NCI-H1417 treated with DMSO at 0.1 percent for 48 hours (cell line): ENCODE measurements at places on chromosomes 3 and 15.

GRCh38 chr3:40387895-40388254 is 891 bp downstream of the ENTPD3 start:
- DNase-seq: no peak

DNA sequence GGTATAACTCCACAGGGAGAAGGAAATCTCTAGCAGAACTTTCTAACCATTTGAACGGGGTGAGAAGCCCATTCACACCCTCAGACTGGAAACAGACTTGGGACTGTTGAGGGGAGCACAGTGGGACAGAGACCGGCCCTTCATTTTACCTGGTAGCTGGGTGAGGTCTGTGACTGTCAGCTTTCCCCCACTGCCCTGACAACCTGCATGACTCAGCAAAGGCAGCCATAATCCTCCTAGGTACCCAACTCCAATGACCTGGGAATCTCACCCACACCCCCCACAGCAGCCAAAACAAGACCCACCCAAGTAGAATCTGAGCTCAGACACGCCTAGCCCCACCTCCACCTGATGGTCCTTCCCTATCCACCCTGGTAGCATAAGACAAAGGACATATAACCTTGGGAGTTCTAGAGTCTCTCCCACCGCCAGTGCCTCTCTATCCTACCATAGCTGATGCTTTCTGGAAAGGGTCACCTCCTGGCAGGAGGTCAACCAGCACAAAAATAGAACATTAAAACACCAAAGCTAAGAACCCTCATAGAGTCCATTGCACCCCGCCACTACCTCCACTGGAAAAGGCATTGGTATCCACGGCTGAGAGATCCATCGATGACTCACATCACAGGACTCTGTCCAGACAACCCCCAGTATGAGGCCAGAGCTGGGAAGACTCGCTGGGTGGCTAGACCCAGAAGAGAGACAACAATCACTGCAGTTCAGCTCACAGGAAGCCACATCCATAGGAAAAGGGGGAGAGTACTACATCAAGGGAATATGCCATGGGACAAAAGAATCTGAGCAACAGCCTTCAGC is 28.0 kb downstream of the SENP7 start:
- DNase-seq: no peak

- no peak for DNase-seq
These were observed 31.6 kb downstream of the MESD start for GRCh38 chr15:80957976-80958375.

- DNase-seq: no peak
These were observed 243.4 kb upstream of the TBC1D5 start for GRCh38 chr3:17985658-17986347.

DNA sequence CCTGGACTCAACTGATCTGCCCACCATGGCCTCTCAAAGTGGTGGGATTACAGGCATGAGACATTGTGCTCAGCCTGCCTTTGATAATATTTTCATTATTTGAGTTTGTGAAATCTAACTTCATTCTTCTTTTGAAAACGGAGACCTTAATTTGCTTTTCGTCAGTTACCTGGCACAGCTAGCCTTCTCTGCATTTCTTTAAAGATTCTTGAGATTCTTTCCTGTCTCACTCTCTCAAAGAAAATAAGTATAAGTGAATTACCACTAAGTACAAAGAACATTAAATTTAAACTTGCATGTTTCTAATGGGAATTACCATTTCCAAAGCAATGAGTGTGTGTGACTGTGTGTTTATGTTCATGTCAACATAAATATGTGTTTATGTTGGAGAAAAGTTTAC is 187.9 kb downstream of the NFKBIZ start:
- no peak for DNase-seq

DNA sequence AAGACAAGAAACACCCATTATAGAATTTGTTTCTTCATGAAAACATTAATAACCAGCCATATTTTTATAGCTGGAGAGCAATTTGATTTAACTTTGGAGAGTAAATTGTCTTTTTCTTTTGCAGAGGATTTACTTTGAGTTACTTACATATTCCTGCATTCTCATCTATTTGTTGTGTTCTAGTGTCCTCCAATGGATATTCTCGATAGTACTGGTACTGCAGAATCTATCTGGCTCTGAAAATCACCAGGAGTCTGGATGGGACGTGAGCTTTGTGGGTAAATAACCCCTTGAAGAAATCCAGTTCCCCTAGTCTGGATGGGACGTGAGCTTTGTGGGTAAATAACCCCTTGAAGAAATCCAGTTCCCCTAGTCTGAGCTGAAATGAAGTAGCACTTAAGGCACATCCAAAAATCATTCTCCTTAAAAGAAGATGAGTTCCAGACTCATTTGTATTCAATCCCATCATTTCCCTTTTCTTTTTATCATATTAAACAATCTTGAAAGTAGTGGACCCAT is 294.1 kb upstream of the UBE2E2 start:
- no peak for DNase-seq

DNA sequence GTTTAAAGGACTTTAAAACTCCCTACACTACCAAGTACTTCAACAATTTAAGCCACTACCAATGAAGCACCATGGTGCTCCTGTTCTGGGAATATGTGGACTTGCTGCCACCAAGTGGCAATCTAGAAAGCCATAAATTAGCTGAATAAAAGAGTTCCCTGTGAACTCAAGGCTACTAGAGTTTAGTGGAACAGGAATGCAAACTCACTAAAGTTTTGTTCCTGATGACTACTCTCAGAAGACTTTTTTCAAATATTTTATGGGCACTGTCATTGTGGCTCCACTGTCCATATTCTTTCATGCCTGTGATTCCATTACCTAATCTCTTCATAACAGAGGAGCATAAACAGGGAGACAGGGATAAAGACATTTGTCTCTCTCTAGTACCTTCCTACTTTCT is 63.9 kb downstream of the TMCC1 start:
- peak; percentile 5 for DNase-seq

- DNase-seq: no peak
These were observed 25.3 kb downstream of the NCEH1 start for GRCh38 chr3:172685331-172686214.

DNA sequence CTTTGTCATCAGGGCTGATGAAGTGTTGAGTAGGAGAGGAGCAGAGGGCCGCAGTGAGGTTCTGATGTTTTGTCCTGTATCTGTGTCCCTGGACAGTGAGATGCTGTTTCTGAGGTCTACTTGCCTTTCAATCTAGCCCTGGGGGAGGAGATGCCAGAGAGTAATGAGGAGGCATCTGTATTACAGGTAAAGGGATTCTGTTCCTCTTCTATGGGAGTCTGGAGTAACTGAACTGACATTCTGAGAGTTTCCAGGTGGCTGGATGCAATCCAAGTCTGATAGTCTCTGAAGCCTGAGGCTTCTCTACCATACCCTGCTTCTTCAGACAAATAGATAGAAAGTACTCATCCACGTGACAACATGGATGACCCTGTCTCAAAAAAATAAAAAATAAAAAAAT is 60.9 kb downstream of the IL12A start:
- no peak for DNase-seq

GRCh38 chr3:59862686-59863085 is 812.9 kb upstream of the CFAP20DC start:
- DNase-seq: no peak

DNA sequence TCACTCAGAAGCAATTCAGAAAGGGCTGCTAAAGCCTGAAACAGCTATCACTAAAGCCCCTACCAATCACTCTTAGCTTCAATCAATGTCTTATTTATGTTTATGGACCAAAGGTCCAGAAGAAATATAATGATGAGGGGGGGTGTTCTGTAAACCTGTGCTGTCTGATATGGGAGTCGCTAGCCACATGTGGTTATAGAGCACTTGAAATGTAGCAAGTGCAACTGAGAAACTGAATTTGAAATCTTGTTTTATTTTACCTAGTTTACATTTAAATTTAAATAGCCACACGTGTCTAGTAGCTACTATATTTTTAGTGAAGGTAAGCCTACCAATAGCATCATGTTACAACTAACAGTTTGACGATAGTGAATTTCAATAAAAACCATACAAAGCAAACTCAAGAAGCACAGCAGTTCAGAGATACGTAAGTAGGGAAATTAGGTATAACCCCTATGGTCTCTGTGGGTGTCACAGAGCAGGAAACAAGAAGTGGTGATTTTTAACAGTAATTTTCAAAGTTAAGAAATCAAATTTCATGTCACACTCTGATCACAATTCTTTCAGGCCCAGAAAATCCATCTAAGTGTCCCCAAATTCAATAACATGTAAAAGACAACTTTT is 3.6 kb downstream of the POU1F1 start:
- no peak for DNase-seq

DNA sequence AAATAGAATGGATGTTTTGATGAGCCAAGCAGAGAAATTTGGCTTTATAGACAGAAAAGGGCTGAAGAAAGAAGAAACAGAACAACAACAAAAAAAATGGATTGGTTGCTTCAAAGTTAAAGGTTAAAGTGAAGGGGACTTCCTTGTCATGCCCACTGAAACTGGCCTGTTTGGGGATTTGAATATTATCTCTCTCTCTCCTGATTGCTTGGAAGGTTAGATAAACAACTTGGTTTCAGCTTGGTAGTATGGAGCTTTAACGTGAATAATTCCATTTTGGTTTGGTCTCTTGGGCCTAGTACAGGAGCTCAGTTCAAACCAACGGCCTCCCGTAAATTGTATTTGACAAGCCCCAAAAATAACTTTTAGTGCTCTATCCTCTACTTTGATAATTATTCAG is 70.8 kb upstream of the MBNL1 start:
- no peak for DNase-seq

- DNase-seq: no peak
These were observed 106.8 kb upstream of the BOC start for GRCh38 chr3:113104357-113105092.

GRCh38 chr3:95750097-95750496 is 1064.3 kb upstream of the EPHA6 start:
- no peak for DNase-seq

DNA sequence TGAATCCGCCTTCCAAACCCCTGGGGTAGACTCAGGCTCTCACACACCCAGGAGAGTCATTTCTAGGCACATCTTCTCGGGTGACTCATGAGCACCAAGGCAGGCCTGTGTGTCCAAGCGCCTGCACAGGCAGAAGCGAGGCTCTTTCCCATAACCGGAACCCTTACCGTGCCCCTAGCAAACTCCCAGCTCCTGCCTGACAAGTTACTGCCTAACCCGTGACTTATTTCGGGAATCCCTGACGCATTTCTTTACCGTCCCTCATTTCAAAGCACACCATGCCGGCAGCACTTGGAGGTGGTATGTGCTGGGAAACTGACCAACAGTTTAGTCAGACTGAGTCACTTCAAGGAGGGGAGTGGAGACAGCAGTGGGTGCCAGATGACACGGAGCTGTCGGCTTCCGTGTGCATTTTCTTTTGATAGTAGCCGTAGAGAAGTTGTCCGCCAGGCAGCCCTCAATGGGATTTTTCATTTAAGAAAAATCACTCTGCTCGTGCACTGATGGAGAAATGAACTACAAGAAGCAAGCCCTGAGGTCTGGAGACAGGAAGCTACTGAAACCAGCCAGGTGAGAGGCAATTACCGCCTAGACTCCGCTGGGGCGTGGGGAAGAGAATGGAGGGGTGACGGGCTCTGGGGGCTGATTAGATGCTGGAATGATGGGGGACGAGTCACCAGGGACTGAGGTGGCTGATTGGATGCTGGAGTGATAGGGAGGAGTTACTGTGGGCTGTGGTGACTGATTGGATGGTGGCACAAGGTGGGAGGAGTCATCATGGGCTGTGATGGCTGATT is 17.3 kb upstream of the HRH1 start:
- no peak for DNase-seq

DNA sequence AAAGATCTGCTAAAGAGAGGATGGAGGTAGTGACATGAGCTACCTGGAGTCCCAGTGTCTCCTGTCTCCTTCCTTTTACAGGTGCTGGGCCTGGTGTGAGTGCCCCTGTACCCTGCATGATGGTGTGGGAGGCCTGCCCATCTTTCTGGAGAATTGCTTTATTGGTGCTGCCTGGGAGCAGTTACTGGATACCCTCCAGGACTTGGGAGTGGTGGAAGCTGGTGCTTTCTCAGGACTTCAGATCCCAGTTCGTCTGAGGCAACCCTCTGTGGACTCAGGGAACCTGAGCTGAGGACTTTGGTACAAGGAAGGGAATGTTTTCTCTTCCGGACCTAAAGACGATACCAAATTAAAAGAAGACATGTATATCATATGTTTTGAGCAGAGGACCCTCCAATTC is 18.3 kb upstream of the NUDT16 start:
- DNase-seq: no peak

DNA sequence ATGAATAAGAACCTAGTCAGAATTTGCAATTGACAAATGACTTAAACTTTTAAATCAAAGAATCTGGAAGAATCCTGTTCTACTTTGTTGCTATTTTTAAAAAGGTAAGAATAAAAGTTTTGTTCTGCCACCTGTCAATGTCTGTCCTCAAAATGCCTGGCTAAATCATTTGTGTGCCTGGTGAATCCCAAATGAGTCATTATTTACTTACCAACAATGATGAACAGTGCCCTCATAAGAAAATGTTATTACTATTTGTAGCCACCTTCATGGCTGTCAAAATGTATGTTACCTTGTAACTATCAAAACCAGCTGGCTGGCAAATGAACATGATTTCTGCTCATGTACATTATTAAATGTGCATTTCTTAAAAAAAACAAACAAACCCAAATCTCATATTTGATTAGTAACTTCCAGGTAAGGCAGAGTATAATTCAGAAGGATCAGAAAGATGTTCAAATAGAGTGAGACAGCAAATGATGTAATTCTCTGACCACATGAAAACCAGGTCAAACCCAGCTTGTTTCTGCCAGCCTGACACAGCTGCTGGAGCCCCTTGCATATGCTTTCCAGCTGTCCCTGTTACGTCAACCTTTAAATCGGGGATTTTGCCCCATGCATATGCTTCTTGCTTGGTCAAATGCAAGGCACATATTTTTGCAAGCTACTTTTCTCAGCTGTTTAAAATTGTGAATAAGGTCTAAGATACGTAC is 137.9 kb downstream of the SSR3 start:
- DNase-seq: no peak

DNA sequence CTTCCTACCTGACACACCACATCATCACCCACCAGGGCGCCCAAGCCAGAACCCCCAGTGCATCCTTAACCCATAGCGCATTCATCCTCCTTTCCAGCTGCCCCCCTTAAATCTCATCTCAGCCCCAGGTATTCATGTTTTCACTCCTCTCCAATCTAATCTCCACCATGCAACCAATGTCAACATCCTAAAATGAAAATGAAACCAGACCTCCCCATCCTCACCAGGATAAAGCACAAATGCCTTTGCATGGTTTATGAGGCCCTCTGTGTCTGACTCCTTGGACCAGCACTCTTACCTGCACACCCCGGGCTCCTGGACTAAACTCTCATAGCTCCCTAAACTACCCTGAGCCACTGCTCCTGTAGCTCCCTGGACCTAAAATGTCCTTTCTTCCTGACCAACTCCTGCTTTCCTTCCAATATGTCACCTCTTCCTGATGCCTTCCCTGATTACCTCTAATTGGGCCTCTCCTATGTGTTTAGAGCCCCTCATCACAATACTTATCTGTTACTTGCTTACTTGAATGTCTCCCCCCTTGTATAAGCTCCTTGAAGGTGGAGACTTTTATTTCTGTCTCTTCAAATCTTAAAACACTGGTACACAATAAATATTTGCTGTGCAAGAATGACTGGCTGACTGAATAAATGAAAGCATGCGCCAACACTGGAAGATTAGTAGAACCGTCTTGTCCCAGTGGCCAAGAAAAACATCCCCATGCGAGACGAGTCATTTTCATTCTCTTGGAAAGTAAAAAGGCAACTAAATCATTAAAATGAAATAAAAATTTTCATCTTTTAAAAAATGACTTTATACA is 142.5 kb downstream of the XXYLT1 start:
- DNase-seq: no peak

- no peak for DNase-seq
These were observed 234.7 kb upstream of the GPR149 start for GRCh38 chr3:154664714-154665113.

- DNase-seq: no peak
These were observed 61.4 kb upstream of the GOLGA8B start for GRCh38 chr15:34644851-34645250.
